ENCODE measurements at places on chromosomes 4 and X.

DNA sequence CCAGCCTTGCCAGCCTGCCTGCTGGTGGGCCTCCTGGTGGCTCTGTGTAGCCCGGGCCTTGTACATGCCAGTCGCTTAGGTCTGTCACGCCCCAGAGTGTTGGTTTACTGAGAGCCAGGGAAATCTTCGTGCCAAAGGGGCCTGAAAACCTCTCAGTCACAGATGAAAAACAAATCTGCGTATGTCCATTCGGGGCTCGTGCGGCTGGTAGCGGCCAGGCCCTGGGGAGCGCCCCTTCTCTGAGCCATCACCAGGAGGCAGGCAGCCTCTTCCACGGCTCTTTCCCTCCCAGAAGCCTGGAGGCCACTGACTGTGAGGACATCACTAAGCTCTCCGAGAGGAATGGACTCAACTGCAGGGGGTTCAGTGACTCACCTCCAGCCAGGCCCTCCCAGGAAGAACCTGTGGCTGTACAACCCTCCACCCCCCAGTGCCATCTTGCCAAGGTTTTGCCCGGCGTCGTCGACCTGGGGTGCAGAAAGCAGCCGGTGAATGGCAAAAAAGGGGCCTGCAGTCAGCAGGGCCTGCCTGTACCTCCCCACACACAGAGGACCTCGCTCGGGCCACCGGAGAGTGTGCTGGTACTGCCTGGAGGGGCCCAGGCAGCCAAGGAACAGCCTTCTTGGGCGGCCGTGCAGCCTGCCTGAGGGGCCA is 162.2 kb downstream of the BCOR start:
- no peak for DNase-seq

- DNase-seq: no peak
Measured at GRCh38 chrX:58051346-58051745, 141.1 kb upstream of the ZXDA start.

DNA sequence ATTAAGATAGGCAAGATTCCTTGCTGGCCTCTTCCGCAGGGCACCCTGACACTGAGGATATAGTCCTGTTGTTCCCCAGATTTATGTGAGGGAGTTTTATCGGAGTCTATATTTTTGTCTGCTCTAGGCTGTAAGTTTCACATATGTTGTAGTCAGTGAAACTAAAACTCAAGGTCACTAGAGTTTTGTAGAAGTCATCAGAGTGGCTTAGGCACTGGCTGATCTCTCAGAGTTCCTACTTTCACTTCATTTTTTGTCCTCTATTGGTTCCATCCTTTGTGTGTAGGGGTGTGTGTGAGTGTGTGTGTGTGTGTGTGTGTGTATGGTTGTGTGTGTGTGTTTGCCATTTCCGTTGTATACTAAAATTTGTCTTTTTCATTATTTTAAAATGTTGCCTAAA is 577.5 kb downstream of the IQCM start:
- no peak for DNase-seq

DNA sequence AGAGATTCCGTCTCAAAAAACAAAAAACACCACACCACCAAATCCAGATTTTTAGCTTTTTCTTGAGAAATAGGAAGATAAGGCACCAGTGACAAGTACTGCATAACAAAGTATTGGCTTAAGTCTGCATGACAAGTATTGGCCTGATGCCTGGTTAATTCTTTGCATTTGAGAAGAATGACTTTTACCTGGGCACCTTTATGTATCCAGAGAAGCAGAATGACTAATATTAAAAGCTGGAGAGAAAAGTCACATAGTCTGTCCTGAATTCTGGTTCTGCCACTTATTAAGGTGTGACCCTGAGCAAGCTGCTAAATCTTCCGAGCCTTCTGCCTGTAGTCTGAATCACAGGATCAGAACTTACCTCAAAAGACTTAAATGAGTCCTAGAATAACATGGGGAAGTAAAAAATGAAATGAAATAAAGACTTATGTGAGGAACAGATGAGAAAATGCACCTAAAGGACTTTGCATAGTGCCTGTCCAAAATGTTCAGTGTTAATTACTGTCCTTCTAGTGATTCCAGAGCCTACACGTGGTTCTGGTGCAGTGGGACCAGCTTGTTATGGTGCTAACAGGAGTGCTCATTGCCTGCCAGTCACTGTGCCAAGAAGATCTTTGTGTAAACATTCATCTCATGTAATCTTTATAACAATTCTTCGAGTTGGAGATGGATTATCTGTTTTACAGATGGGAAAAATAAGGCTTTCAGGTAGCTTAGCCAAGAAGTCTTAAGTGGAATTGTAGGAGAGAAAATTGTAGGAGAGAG is 31.6 kb downstream of the UGDH start:
- no peak for DNase-seq

DNA sequence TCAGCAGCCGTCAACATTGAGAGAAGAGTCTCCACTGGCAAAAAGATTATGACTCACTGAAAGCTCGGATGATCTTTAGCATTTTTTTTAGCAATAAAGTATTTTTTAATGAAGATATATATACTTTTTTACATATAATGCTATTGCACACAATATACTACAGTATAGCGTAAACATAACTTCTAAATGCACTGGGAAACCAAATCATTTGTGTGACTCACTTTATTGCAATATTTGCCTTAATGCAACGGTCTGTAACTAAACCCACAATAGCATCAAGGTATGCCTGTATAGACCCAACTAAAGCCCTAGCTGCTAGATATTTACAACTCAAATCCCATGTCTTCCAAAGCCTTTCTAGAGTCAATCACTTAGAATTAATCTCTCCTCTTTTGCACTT is 52.3 kb upstream of the EDNRA start:
- no peak for DNase-seq

DNA sequence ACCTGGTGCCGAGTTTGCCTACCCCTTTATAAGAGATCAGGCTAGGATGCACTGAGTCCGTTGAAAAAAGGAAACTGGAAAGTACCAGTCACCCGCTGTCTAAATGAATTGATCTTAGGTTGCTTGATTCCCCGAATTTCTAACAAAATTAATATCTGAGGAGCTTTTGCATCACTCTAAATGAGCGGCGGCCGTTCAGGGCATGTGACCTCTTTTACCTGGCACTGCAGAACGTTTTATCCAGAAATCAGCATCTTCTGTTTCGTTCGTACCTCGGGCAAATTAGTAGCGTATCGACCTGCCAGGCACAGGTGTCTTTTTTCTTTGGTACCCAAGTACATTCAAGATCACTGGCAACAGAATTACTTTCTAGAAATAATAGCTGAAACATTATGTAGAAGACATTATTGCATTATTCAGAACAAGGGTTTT is 876 bp downstream of the KLHL2 start:
- no peak for DNase-seq

DNA sequence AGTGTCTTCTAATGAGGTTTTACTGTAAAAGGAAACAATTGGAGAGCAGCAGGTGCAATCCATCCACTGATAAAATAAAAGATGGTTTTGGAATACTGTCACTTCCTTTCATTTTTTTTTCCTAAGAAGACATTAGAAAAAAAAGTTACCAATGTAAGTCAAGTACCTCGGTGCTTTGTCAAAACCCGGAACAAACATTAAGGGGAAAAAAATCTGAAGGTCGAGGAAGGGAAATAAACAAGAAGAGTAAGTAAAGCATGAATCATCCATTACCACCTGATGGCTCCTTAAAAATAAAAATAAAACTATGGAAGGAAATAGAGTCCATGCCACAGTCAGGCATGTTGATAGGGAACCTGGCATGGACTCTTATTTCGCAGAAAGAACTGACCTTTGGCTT is 15.3 kb upstream of the XPNPEP2 start:
- no peak for DNase-seq

GRCh38 chr4:77203380-77204197 is 46.6 kb downstream of the CCNG2 start:
- DNase-seq: no peak

DNA sequence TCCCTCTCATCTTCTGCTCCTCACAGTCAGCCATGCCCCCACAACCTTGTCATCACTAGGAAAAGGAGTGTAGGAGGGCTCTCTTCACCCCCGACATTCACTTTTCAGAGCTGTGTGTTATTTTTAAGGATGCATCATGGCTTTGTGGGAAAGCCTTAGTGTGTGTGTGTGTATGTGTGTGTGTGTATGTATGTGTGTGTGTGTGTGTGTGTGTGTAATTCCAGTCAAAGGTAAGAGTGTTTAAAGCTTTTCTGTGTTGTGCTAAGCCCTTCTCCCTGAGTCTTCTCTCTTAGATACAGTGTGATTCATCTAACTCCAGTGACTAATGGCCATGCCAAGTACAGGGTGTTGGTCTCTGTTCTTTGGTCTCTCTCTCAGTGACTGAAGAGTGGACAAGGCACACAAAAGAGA is 76.6 kb downstream of the CHIC2 start:
- DNase-seq: no peak

DNA sequence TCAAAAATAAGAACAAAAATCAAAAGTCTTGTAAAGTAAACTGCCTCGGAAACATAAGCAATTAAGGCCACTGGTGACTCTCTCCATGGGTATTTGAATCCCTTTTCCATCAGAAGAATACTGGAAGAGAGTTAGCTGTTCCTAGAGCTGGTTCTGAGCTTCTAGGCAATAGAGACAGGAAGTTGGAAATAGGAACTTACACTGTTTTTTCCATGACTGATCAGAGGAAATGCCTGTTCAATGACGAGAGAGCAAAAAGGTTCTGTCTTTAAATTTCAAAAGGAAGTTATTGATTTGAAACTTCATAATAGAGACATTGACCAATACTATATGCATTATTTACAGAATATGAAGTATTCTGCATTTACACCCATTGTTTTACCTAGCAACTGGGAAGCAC is 503.5 kb upstream of the ARX start:
- no peak for DNase-seq

DNA sequence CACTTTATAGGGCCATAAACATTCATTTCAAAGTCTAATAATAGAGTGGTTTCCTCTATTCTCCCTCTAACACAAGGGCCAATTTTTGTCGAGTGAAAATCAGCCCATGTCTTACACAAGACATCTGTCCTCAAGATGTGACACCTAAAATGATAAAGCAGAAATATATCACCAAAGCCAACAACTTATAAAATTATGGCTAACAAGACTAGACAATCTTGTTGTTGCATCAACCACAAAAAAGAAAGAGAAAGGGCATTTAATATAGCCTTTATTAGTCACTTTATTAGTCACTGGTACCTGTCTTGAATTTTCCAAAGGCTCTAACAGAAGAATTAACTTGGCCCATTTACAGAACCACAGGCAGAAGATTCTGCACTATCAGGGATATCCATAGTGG is 161.6 kb downstream of the SMIM20 start:
- no peak for DNase-seq

GRCh38 chrX:128436397-128437103 is 384.3 kb upstream of the ACTRT1 start:
- DNase-seq: no peak

GRCh38 chrX:80876877-80877276 is 67.2 kb upstream of the BRWD3 start:
- no peak for DNase-seq

DNA sequence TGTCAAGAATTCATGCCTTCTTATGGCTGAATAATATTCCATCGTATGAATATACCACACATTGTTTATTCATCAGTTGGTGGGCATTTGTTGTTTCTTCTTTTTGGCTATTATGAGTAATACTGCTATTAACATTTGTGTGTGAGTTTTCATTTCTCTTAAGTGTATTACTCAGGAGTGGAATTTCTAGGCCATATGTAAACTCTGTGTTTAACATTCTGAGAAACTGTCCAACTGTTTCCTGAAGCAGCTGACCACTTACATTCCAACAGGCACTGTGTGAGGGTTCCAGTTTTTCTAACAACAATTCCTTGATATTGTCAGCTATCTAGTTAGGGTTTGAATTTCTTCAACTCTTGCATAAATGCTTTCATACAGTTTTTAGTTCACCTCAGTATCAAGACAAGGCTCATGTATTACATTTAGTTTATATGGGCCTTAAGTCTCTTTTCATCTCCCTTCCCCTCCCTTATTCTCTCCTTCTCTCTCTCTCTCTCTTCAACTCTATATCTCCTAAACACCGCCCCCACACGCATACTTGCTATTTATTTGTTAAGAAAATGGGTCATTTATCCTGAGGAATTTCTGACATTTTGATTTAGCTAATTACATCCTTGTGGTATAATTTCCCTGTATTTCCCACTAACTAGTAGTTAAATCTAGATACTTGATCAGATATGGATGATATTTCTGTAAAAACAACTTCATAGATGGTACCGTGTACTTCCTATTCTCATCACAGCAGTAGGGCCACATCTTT is 77.4 kb downstream of the WDR19 start:
- DNase-seq: no peak

GRCh38 chrX:153909980-153910360 is 5.5 kb downstream of the AVPR2 start:
- DNase-seq: no peak

DNA sequence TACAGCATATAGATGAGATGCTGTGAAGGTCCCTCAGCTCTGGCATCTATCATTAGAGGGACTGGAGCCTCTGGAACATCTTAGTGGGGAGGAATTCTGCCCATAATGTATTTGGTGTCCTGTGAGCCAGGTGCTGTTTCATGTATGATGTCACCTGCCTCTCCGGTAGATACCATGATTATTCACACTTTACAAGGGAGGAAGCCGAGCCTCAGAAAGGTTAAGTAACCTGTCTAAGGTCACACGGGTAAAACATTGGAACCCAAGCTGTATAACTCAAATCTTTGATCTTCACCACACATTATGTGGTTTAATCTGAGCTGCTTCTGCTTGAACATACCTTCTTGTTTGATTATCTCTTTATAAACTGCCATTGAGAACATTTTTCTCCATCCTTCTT is 442.8 kb downstream of the BCOR start:
- no peak for DNase-seq

GRCh38 chr4:186699881-186700397 is 23.7 kb downstream of the FAT1 start:
- DNase-seq: no peak

DNA sequence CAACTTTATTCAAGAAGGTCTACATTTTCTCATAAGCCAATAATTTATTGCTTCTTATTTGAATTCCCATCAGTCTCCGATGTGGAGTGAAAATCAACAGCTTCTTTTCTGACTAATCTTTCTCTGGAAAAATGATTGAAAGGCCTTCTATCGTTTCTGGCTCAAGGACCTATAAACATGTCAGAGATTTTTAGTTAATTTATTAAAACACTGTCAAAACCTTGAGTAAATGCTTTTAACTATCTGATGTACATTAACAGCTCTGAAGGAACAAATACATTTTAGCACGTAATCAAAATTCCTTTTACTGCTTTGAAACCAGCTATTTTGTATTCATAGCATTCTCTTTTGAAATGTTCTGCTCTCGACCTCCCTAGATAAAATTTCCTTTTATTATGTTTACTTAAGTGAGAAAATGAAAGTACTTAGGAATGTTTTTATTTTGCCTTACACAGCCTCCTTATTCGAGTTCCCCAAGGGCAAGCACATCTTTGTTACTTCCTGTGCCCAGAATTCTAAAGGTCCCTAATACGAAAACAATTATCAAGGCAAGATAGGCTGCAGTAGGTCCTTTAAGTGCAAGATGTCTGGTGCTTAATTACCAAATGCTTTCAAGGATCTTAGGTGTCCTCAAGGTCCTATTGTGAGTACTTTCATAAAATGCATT is 3.1 kb upstream of the ZFX start:
- DNase-seq: no peak

- DNase-seq: no peak
Measured at GRCh38 chrX:77953708-77954107, 15.7 kb downstream of the PGAM4 start.

- no peak for DNase-seq
Measured at GRCh38 chrX:27465036-27465435, 1.9 kb upstream of the PPP4R3C start.

Measured in NCI-H2029 treated with DMSO at 0.1 percent for 48 hours (cell line).